ENCODE measurements at places on chromosomes 6 and 20.

- no peak for DNase-seq
Measured at GRCh38 chr6:101597693-101598092, 204.2 kb downstream of the GRIK2 start.

DNA sequence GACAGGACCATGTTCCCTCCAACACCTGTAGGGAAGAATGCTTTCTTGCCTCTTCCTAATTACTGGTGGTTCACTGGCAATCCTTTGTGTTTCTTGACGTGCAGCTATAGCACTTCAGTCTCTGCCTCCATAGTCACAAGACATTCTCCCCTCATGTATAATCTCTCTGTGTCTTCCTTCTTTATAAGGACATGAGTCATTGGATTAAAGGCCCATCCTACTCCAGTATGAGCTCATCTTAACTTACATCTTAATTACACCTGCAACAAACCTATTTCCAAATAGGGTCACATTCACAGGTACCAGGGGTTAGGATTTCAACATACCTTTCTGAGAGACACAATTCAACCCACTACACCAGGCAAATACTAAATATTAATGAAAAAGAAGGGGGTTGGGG is 213.6 kb downstream of the RNGTT start:
- no peak for DNase-seq

- peak; percentile 48 for DNase-seq
Measured at GRCh38 chr6:133553652-133554051, 312.5 kb downstream of the EYA4 start.

GRCh38 chr6:136338486-136338885 is 48.8 kb upstream of the BCLAF1 start:
- DNase-seq: no peak

Data from NCI-H1417 treated with DMSO at 0.1 percent for 48 hours (cell line).